Epithelial cell of proximal tubule (primary cell): ENCODE measurements at places on chromosomes 4 and X. TPM values are rescaled to one million over a fixed set of nuclear protein-coding genes. Genes with fewer than 3 reads are reported as not detected.

GRCh38 chr4:186248643-186249042 is 17.3 kb upstream of the F11 start:
- no peak for DNase-seq

Gene GPR50
- not detected in 2 replicates for total RNA-seq

Gene PSAPL1
- total RNA-seq = 0.07 TPM in 1 of 2 replicates, not detected in the other

GRCh38 chr4:11286533-11286932 is 142.2 kb downstream of the HS3ST1 start:
- no peak for DNase-seq

GRCh38 chr4:2943364-2944090 is 19.7 kb downstream of the NOP14 start:
- no peak for DNase-seq

Gene GAGE2A
- not detected in 2 replicates for total RNA-seq

DNA sequence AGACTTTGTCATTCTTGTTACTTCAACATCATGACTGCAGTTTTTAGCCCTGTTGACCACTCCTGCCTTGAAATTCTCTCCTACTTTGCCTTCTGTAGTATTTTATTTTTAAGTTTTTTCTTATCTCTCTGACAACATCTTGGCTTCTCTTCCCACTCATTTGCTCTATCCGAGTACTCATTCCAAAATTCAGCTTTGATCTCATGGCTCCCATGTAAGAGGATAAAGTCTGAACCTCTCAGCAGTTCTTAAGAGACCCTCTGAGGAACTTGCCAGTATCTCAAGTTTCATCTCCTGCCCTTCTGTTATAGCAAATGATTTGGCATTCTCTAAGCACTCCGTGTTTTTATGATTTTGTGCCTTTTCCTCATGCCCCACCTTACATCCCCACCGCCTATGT is 67.7 kb downstream of the GALNT7 start:
- no peak for DNase-seq

DNA sequence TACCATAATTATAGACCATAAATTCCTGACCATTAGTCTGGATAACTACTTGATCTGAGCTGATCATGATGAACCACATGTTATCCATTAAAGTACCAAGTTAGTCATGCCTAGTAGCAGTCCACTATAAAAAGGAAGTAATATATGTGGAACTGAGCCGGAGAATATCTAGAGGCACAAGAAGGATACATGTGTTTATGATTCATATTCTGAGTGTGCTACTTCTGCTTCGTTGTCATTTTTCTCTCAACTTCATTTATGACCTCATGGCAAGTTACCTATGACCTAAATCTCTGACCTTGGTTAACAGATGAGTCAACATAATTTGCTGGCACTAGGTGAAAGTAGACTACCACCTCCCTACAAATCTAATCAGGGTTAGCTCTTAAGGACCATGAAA is 56.5 kb upstream of the ANKRD17 start:
- no peak for DNase-seq

GRCh38 chrX:104310090-104310489 is 55.4 kb upstream of the ESX1 start:
- no peak for DNase-seq
